ENCODE measurements at places on chromosomes 11 and 22. TPM values are rescaled to one million over a fixed set of nuclear protein-coding genes. Genes with fewer than 3 reads are reported as not detected.

DNA sequence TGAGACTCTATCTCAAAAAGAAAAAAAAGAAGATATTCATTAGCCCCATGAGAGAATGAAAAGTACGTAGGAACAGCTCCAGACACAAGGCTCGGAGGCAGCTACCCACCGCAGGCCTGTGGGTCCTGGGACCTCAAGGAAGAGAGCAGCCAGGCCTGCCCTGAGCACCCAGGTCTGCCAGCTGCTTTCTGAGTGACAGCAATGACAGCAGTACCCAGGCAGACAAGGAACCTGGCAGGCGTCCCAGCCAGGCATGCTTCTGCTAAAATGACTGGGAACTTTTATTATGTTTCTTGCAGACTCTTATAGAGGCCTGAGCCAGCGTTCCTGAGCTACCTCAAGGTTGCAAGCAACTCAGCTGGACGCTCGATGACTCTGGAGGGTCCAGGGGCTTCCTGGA lies 31.6 kb downstream of the CPT1A start:
- DNase-seq = no peak

Gene PRR33
- not detected for total RNA-seq

DNA sequence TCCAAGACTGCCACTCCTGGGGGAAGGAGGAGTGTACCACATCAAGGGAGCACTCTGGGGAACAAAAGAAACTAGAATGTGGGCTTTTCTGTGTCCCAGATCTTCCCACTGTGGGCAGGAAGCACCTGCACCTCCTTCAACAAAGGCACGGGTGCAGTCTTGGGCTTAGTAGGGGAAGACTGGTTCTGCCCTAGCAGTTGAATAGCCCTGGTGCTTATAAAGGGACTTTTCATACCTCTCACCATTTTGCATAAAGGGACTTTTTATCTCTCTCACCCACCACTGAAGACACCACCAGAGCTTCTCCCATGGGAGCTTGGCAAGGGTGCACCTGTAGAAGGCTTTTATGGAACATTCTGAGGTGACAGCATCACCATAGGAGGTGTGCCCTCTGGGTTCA lies 65.8 kb upstream of the MS4A8 start:
- no peak for DNase-seq

DNA sequence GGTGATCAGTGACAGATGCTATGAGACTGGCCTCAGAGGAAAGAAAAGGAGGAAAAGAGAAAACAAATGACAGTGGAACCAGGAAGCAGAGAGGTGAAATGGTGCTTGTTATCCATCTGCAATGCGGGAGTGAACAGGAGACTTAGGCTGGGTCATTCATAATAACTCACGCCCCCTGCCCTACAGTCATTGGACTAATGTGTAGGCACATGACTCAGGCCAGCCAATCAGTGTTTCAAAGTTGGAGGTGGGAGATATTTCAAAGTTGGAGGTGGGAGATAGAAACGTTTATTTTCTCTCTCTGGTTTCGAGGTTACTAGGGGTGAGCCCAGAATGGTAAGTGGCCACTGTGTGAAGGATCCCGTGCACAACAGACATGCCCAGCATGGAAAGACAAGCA lies 30.3 kb downstream of the SLC22A6 start:
- DNase-seq = peak; percentile 52

DNA sequence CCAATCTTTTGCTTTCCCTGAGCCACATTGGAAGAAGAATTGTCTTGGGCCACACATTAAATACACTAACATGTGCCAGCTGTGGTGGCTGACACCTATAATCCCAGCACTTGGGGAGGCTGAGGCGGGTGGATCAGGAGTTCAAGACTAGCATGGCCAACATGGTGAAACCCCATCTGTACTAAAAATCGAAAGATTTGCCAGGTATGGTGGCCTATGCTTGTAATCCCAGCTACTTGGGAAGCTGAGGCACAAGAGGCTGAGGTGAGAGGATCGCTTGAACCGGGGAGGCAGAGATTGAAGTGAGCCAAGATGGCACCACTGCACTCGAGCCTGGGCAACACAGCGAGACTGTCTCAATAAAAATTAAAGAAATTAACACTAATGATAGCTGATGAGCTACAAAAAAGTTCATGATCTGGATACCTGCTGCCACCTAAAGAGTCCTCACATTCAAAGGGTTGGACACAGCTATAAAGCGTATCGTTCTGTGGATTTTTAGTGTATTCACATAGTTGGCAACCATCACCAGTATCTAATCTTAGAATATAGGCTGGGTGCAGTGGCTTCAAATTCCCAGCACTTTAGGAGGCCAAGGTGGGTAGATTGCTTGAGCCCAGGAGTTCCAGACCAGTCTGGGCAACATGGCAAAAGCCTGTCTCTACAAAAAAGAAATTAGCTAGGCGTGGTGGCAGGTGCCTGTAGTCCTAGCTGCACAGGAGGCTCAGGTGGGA lies 3.4 kb upstream of the LDHC start:
- DNase-seq = peak; percentile 64

- no peak for DNase-seq
These were observed 86.1 kb upstream of the HORMAD2 start for GRCh38 chr22:29994027-29994715.

DNA sequence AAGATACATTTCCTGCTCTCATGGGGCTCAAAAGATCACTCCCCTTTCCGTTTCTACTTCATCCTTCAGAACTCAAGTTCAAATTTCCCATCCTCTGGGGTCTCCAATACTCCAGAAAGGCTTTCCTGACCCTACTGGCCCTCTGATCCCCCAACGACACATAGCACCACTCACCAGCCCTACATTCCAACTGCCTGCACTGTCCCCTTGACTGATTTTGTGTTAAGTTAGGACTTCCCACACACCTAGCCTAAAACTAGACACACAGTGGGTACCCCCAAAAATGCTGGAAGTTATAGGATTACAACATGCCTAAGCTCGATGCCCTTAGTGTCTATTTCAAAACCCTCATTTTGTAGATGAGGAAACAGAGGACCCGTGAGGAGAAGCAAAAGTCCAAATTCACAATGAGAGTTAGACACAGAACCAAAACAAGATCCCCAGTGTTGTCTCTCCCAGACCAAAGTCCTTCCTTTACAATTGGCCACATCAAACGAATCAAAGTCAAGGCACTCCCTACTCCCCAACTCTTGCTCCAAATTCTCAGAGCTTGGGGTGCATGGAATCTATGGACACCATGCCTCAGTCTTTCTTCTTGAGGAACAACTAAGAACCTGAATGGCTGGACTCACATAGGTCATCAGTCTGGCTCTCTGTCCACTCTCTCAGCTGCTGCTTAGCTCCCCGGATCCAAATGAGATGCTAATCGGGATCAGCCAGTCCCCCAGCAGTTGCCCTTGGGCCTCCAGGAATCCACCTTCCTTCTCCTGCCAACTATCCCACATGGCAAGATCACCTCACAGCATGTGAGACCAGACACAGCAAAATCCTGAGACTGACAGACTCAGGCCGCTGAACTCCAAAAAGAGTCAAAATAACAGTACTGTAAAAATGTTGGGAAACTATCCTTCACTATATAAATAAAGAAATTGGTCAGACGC lies 1.7 kb downstream of the CLPB start:
- DNase-seq = no peak

GRCh38 chr22:24341627-24342026 lies 71.0 kb downstream of the SPECC1L start:
- DNase-seq = no peak

GRCh38 chr11:44997566-44997965 lies 46.9 kb upstream of the TP53I11 start:
- DNase-seq = no peak

DNA sequence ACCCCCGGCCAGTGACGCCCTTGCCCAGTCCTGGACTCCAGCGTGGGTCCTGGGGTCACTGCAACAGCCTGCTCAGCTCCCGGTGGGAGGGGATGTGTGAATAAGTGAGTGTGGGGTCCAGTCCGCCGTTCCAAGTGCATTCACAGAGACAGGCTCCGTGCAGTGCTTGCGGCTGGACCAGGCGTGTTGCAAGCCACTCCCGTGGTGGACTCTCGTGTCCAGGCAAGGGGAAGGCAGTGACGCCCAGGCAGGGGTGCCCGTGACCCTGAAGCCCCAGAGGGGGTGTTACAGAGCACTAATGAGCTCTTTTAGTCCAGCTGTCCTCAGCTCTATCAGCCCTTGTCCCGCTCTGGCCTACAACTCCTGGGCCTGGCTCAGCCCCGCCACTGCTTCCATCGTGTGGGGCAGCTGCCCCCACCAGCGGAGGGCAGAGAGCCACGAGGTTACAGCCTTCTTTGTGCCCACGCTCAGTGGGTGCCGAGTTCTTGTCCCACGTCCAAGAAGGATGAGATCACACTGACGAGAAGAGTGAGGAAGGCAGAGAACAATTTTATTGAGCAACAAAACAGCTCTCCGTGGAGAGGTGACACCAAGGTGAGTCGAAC lies 1807.5 kb downstream of the LRRC4C start:
- no peak for DNase-seq

DNA sequence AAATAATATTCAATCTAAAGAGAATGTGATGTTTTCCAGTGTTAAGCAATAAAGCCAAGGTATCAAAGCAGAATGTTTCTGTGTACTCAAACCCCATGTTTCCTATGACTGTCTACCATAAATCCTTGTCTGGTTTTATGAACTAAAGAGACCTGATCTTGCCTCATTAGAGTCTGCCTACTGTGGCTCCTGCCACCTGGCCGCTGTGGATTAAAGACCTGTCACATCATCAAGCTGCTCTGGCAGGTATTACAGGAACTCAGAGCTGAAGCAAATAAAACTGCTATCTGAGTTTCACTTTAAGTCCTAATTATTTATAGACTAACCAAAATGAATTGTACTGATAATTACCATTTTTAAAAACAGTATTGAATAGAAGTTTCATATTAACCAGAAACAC lies 207.8 kb upstream of the CCDC90B start:
- no peak for DNase-seq

DNA sequence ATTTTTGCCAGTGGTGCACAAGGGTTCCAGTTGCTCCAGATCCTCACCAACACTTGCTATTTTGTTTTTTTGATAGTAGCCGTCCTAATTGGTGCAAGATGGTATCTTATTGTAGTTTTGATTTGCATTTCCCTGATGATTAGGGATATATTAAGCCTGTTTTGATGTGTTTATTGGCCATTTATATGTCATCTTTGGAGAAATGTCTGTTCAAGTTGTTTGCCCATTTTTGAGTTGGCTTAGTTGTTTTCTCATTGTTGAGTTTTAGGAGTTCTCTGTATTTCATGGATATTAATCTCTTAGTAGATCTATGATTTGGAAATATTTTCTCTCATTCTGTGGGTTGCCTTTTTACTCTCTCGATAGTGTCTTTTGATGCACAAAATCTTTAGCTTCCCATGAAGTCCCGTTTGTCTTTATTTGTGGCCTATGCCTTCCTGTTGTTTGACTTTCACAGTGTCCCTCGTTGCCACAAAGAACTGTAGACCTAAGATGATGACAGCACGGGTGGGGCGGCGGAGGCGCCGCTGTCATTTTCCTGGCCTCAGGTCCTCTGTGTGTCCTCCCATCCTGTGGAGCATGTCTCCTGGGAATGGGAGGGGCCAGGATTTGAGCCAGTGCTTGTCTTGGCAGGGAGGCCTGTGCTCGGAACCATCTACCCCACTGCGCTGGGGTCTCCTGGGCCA lies 33.5 kb downstream of the LRP5 start:
- no peak for DNase-seq

DNA sequence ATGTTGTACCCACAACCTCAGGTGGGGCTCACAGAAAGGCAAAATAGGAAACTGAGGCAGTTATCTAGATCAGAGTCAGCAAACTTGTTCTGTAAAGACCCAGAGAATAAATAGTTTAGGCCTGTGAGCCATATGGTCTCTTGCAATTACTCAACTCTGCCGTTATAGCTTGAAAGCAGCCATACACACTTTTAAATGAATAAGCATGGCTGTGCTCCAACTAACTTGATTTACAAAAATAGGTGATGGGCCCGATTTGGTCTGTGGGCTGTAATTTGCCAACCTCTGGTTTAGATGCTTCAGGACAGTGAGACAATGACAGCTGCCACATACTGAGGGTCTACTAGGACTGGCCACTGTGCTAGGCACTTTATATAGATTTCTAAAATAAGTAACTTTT lies 198.8 kb upstream of the NARS2 start:
- no peak for DNase-seq

- DNase-seq = no peak
These were observed 78.1 kb downstream of the CYB5R2 start for GRCh38 chr11:7595016-7595866.

Gene DBX1
- total RNA-seq = not detected

Gene C22orf31
- not detected for total RNA-seq

- no peak for DNase-seq
These were observed 9.6 kb upstream of the RANBP1 start for GRCh38 chr22:20106205-20106848.

- peak; percentile 37 for DNase-seq
These were observed 32.1 kb downstream of the A4GALT start for GRCh38 chr22:42688241-42689211.

- DNase-seq = no peak
These were observed 45.3 kb upstream of the SHISAL1 start for GRCh38 chr22:44357966-44358465.

GRCh38 chr11:113464416-113464815 lies 10.8 kb downstream of the DRD2 start:
- no peak for DNase-seq

- DNase-seq = no peak
These were observed 8.0 kb upstream of the TLCD5 start for GRCh38 chr11:120316880-120317688.

GRCh38 chr11:2273311-2273710 lies 2.9 kb upstream of the ASCL2 start:
- no peak for DNase-seq

- DNase-seq = no peak
These were observed 38.7 kb downstream of the KCNJ1 start for GRCh38 chr11:128828350-128828749.

- no peak for DNase-seq
These were observed 69.1 kb upstream of the PARVG start for GRCh38 chr22:44111562-44112155.

- DNase-seq = no peak
These were observed 239.6 kb upstream of the MPPED2 start for GRCh38 chr11:30825723-30826122.

DNA sequence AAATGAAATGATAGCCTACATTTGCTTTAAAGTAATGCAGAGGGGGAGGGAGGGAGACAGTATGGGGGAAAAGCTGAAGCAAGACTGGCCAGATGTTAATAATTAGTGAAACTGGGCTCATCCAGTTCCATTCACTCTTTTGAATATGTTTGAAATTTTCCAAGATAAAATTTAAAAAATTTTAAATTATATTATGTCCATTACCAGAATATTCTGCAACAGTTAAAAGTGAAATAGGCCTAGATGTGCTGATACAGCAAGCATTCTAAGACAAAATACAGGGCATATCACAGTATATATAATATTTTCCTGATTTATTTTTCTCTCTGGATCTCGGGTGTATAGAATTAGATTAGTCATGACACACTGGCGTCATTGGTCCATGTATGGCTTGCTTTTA lies 13.6 kb upstream of the ZNRF3 start:
- DNase-seq = no peak

Gene CELF1
- total RNA-seq = 130 TPM

DNA sequence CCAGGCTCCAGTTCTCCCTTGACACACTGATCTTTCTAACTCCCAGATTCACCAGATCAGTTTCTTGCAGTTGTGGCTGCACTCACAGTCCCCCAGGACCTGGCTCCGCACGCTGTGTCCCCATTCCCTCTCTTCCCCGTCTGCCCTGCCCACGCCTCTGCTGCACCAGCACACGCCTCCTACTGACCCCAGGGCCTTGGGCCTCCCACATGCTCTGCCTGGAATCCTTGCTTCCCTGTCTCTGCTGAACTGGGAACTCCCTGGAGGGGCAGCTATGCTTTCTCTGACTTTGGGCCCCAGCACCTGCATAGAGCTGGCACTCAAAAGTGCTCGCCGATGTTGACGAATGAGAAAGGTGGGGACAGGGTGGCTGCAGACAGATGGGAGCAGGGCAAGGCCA lies 68.9 kb downstream of the MYO7A start:
- DNase-seq = no peak
